ENCODE measurements at places on chromosomes 2 and 18. TPM values are rescaled to one million over a fixed set of nuclear protein-coding genes. Genes with fewer than 3 reads are reported as not detected.

DNA sequence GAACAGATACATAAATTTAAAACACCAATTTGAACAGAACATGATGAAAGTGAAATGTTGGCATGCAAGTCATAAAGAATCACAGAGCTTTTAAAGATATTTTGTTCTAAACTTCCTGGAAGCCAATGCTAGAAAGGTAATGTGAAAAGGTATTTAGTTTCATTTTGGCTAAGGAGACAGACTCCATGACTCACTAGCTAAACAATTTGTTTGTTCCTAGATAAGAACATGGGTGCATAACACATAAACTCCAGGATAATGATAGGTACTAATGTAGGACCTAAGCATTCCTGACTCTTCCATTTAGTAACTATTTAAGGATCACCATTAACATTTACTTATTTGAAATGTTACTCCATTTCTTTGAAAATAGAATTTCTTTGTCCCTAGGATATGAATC is 292.5 kb upstream of the CNTNAP5 start:
- no peak for DNase-seq

GRCh38 chr2:68340226-68341061 is 20.7 kb upstream of the CNRIP1 start:
- DNase-seq: no peak

GRCh38 chr18:39341129-39341528 is 1775.5 kb upstream of the CELF4 start:
- DNase-seq: no peak

DNA sequence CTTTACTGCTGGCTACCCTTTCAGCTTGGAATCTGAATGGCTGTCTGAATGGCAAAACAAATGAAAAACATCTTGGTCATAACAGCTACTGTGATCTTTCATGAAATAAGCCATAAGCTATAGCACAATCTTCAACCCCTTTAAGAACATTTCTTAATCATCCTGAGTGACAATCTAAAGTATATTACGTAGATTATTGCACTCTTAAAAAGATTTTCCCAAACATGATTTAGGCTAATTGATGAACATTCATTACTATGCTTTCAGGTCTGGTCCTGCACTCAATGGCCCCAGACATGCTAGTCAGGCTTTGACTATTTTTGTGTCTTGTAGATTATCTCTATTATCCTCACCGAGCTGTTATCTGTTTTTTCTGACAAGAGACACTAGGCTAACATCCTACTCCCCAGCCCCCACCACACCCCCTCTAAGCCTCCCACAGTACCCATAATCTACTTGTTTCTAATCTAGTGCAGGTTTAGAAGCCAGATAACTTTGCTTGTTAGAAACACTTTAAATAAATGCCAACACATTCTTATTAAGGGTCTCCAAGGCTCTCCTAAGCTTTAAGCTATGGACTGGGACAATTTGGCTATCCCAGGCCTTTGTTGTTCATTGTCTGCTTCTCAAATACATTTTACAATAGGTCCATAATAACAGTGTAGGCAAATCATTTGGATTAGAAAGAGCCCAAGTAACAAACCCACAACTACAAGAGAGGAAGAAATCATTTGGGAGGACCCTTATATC is 4.2 kb downstream of the SMAD2 start:
- DNase-seq: no peak

DNA sequence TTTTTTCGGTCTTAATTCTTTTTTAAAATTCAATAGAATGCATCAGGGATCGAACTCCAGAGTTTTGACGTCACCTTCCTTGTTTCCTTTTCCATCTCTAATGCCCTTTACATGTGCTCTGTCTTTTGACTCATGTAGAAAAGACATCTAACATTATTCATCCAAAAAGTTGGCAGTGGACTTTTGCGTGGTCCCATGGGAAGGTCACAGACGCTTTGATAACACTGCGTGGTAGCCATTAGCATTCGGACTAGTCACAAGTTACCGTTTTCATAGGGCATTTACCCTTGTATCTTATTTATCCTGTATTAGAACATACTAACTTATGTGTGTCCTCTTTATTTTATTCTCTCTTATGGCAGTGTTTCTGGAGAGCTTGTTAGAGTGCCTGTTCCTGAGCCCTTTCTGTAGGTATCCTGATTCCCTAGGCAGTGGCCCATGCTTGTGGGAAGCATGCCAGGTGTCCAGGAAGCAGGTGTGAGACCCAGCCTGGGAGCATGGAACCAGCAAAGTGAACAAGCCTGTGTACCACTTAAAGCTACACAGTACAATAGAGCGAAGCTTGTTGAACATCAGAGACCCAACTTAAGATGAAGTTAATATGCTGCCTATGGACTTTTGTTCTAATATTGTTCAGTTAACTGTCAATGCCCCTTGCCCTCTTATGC is 73.6 kb upstream of the RBM44 start:
- peak; percentile 72 for DNase-seq

DNA sequence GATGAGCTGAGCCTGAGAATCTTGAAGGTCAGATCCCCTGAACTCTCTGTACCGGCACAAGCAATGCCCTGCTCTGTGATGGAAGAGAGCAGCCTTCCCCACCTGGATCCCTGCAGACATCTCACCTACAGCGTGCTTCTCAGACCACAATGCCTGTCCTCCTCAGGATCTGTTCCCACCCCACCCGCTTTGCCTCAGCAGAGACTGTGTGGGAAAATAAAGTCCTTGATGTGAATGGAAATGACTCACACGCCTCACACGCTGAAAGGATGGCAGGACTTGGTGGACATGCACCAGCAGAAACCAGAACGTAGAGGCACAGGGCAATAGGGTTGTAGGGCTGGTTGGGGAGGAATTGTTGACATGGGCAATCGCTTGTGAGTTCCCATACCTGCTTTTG is 117.9 kb upstream of the POU3F3 start:
- no peak for DNase-seq

DNA sequence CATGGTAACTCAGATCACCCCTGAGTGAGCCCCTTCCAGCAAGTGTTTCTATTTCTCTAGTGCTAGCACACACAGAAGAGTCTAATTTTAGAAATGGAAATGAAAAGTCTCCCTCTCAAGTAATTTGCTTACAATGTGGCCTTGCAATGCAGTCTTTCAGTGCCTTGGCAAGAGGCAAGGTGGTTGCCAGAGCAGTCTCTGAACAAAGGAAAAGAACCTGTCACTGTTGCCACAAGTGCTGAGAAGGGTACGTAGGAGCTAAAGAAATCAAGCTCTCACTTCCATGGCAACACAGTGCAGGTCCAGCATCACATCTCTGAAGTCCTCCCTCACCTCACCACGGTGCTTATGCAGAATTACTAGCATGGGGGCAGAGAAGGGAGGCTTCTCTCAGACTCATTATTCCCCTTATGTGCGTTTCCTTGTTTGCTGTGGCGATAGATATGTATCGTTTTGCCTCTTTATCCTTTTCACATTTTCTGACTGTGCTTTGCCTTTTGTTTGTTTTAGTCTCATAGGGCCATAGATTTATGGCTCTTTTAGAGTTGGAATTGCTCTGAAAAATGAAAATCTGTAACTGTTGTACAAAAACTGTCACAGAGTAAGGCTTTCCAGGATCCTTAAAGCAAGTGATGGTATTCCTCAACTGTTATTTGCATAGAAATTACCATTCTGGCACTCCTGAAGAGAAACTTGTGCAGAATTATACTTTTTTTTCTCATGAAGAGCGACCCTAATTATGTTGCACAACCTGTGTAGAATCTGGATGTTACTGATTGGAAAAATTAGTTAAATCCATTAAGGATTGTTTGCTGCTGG is 164.8 kb downstream of the CCDC85A start:
- DNase-seq: no peak

DNA sequence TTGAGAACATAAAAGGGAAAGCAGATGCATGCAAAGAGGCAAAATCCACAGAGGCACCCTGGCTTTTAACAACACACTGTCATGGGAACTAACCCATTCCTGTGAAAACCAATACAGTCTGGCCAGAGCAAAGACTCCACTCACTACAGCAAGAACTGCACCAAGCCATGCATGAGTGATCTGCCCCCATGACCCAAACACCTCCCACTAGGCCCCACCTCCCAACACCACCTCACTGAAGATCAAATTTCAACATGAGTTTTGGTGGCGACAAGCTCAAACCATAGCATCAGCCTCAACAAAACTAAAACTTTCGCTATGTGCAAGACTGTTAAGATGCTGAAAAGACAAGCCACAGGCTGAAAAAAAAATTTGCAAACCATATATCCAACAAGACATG is 162.8 kb downstream of the SMAD2 start:
- no peak for DNase-seq

DNA sequence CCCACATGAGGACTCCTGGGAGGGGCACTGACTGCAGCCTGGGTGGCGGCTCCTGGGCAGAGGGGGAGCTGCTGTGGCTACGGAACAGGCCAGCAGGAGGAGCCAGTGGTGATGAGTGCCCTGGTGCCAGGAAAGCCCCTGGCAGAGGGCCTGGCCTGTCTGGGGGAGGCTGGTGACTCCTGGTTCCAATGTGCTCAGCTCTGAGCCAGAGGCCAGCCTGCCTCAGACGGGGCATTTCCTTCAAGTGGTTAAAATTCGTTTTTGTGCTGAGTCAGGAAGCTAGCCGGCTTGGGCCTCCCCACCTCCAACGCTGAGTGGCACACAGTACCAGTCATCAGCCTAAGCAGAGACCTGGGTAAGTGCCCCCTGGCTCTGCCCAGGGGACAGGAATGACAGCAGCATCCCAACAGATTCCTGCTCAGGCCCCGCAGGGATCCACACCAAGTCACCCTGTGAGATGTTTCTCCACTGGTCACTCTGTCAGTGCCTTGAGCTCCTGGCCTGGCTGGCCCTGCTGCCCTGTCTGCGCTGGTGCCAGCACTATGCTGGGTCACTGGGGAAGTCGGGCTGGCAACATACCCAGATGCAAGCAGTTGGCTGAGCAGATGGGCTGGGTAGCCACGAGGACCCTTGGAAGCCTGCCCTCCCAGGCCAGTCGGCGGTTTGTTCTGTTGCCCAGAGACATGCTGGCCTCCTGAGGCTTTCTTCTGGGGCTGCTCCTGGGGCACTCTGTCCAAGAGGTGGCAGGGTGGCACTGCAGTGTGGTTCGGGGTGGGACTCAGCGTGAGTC is 7.1 kb upstream of the KLF11 start:
- DNase-seq: no peak

- DNase-seq: no peak
Observed at GRCh38 chr18:7242926-7243325, 12.0 kb downstream of the LRRC30 start.

GRCh38 chr2:229445019-229445418 is 173.9 kb upstream of the PID1 start:
- no peak for DNase-seq

DNA sequence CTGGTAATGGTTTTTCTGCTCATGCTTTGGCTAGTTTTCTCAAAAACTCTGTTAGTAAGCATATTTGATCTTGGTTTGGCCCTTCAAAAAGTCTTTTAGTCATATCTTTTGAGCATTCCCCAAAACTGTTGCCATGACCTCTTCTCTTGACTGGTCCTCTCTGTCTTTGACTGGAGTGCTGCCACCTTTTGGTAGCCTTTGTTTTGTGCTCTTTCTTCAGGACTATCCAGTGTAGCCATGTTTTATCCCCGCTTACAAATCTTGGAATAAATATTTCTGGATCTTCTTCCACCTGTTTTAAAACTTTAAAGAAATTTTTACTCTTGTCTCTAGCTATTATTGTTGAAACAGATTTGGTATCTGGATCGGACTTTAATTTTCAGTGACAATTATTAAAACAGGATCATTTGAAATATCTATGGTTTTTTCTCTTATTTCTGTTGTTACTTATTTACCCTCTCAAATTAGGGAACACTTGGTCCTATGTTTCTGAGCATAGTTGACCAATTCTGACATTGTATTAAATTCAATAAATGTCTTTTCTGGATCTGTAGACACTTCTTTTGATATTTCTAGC is 965 bp upstream of the ELOA2 start:
- DNase-seq: peak; percentile 2

DNA sequence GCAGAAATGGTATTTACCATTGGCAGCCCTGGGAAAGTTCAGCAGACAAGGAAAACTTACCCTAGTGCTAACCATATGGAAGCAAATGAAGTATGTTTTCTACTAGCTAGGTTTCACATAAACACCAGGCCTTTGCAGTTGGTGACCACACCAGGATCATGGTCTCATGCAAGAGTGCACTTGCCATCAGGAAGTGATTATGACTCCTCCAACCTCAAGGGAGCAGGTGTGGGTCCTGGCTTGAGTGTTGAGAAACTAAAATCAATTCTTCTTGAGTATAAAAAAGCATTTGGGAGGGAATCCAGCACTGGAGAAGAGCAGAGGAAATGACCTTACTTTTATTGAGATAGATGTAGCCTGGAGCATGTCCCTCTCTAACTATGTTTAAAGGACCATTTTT is 56.8 kb upstream of the SPAG16 start:
- DNase-seq: no peak

DNA sequence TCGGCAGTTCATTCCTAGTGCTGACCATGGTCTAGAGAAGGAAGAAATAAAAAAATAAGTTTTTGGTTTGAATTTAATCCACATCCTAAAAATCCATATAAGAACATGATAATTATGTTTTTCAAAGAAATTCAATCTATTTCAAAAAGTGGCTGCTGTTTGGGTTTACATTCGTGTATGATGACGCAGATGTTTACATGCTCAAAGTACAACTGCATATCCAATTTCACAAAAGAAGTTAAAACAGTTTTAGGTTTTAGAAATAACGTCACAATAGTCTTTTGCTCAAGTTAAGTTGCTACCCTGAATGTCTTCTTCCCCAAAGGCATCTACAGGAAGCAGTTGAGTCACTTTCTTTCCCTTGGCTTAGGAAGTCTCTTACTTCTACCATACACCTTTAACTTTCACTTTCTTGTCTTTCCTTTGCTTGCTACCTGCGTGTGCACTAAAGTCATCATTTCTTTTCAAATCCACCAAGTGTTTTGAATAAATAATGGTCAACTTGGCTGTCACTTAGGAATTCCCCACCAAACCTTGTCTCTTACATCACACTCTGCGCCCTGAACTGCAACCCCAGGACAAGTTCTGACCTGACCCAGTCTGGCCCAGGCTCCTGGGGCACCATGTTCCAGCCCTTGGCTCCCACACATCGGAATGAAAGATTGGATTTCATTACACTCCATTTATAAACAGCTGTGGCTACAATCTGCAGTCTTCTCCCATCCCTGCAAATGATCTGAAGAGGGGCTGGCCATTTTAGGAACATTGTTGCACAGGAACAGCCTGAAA is 28.4 kb downstream of the FAM237A start:
- DNase-seq: no peak

DNA sequence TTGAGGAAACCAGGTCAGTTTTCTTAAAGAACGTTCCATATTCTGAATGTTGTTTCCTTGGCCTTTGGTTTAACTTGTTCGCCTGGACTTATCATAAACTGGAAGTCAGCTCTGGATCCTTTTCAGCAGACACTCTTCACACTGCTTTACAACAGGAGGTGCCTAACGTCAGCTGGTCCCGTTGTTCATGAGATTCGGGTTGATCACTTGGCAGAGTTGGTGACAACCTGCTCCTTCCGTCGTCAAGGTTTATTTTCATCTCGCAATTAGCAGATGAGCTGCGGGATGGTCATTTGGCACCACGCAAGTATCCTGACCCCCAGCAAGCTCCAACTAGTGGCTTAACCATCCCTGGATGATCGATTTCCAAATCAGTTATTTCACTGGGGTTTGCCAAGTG is 23.0 kb upstream of the BIN1 start:
- no peak for DNase-seq

- DNase-seq: no peak
Observed at GRCh38 chr2:217387776-217388387, 528.0 kb upstream of the TNP1 start.

- DNase-seq: no peak
Observed at GRCh38 chr2:88808083-88808482, 116.6 kb downstream of the RPIA start.

The ITM2C gene
- 455 TPM for polyA plus RNA-seq

The GULP1 gene
- 21.0 TPM for polyA plus RNA-seq

The ACADL gene
- 6.4 TPM for polyA plus RNA-seq

The RUFY4 gene
- polyA plus RNA-seq: 0.24 TPM

The KCNIP3 gene
- 2.6 TPM for polyA plus RNA-seq

The NCL gene
- 89.2 TPM for polyA plus RNA-seq

Data from small intestine (tissue), 16 donors.